Activated T-cell treated with anti-CD3 and anti-CD28 coated beads, Interleukin-2, amount 50 U/mL, for 1 hour (primary cell): ENCODE measurements at places on chromosomes 5 and 9.

DNA sequence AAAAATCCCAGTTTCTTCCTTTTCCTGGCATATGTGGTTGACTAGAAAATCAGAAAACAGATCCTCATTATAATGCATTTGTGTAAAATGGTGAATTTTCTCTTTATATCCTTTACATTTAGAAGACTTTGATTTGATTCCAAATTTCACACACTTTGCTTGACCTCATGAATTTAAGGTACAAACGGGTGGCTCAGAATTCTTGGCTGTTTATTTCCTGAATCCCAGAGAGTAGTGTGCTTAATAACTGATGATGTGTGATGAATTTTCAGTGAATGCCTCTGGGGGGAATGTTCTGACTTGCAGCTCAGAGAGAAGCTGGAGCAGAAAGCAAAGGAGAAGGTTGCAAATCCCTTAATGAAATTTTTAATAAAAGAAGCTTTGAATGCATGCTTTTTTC is 126.8 kb downstream of the SPATA31D1 start:
- no peak for DNase-seq

GRCh38 chr5:178357121-178357521 is 124.5 kb upstream of the PHYKPL start:
- no peak for DNase-seq

DNA sequence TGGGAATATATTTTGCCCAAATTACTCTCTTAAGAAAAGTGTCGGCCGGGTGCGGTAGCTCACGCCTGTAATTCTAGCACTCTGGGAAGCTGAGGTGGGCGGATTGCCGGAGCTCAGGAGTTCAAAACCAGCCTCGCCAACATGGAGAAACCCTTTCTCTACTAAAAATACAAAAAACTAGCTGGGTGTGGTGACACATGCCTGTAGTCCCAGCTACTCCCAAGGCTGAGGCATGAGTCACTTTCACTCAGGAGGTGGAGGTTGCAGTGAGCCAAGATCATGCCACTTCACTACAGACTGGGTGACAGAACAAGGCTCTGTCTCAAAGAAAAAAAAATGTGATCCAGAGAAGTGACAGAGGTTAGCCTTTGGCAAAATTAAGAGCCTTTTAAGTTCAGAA is 26.4 kb upstream of the TMEM171 start:
- DNase-seq, result no peak

DNA sequence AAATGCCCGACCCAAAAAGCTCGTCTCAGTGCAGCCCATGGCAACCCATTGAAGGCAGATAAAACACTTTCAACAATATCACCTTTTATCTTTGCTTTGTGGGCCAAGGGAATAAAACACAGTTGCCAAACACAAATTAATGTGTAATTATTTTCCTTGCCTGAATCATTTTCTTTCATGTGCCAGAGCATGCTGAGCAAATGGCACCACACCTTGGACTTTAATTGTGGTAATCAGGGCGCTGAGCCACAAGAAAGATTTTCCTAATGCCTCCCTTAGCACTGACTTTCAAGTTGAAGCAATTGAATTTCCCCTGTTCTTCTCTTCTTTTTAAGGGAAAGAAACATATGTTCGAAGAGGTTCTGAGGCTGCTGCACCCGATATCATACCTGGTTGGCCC is 297.1 kb upstream of the MSX2 start:
- DNase-seq, result no peak

- DNase-seq, result no peak
These were observed 111.1 kb downstream of the ARHGAP26 start for GRCh38 chr5:142881076-142881783.

GRCh38 chr5:134455466-134455865 is 43.8 kb upstream of the CDKN2AIPNL start:
- no peak for DNase-seq

- DNase-seq, result no peak
These were observed 49.5 kb upstream of the RORB start for GRCh38 chr9:74447451-74448193.

DNA sequence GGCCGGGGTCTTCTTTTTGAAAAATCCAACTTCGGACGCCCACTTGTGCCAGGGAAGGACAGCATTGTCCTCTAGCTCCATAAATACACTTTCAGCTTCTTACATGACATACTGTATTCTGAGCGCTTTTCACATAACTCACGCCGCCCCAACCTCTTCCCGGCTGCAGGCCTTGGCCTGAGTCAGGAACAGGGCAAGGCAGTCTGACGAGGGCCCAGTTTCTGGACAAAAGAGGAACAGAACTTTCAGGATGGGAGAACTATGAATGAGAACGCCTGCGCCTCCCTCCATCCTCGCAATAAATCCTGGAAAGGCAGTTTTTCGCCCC is 650 bp downstream of the DCTN4 start:
- no peak for DNase-seq

GRCh38 chr5:78803353-78803752 is 154.8 kb upstream of the LHFPL2 start:
- DNase-seq, result no peak

GRCh38 chr9:89095761-89096528 is 82.7 kb downstream of the SHC3 start:
- DNase-seq, result no peak

DNA sequence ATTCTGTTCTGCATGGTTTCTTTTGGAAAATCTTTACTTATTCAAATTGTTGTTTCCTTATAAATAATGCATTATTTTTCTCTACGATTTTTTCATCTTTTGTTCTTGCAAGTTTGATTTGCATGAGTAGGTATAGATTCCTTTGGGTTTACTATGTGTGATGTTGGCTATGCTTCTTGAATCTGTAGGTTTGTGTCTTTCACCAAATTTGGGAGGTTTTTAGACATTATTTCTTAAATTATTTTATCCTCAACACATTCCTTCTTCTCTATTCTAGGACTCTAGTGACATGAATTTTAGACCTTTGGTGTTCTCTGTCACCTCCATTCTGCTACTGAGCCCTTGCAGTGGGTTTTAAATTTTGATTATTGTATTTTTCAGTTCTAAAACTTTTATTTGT is 219.0 kb downstream of the CWC27 start:
- no peak for DNase-seq

DNA sequence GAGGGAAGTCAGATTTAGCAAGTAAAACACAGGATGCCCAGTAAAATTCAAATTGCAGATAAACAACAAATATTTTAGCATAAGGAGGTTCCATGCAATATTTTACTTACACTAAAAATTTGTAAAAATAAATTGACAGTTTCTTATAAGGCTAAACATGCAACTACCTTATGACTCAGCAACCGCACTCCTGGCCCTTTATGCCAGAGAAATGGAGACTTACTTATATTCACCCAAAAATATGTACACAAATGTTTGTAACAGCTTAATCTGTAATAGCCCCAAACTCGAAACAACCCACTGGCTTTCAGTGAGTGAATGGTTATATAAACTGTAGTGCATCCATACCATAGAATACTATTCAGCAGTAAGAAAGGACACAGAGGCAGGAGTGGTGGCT is 28.6 kb upstream of the TRIM14 start:
- DNase-seq, result no peak

GRCh38 chr5:112492291-112492690 is 73.2 kb upstream of the EPB41L4A start:
- no peak for DNase-seq

- no peak for DNase-seq
These were observed 492.5 kb downstream of the ACTL7B start for GRCh38 chr9:108363311-108363710.

DNA sequence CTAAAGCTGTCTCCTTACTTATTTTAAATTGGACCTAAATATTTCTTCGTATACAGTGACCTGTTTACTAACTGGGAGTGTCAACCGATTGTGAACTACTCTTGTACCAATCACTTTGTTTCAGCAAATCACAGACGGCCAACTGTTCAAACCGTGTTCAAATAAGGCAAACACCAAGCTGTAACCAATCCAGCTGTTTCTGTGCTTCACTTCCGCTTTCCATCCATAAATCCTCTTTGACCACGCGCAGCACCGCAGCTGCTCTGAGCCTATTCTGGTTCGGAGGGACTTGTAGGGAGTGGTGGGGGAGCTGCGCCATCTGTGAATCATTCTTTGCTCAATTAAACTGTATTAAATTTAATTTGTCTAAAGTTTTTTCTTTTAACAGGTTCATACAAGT is 4.8 kb upstream of the FAM240B start:
- DNase-seq, result no peak

- DNase-seq, result no peak
These were observed 71.0 kb downstream of the INVS start for GRCh38 chr9:100170085-100170484.

- no peak for DNase-seq
These were observed 323.4 kb downstream of the TRPM3 start for GRCh38 chr9:70798018-70798417.

GRCh38 chr5:137304226-137304874 is 194.8 kb downstream of the SPOCK1 start:
- no peak for DNase-seq

DNA sequence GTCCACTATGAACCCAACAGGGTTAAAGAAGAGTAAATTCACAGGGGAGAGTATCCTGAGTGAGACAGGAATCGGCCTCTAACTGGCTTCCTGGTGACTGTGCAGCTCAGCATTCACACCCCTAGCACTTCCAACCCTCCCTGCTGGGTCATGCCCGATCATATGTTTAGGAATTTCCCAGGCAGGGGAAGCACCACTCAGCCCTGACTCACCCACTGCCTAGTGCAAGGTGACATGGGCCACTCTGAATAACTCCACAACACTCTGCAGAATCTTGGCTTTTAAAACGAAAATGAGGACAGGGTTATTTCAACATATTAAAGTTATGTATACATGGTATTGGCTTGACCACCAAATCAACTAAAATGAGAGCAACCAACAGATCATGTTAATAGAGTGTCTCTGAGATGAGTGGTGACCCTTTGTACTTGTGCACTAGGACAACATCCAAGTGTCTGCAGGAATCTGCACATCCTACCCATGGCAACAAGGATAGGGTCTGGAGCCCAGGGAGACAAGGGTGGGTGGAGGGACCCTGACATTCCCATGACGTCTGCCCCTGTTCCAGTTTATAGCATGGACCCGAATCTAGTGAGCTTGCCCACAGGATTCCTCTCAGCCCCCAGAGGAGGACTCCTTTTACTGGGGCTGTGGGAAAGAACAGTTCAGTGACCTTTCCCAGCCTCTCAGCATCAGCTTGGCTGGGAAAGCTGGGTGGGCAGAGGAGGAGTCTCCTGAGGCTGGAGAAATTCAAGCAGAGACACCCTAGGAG is 485.8 kb downstream of the SEMA5A start:
- no peak for DNase-seq

- no peak for DNase-seq
These were observed 142.3 kb upstream of the ANKH start for GRCh38 chr5:15013654-15014463.

DNA sequence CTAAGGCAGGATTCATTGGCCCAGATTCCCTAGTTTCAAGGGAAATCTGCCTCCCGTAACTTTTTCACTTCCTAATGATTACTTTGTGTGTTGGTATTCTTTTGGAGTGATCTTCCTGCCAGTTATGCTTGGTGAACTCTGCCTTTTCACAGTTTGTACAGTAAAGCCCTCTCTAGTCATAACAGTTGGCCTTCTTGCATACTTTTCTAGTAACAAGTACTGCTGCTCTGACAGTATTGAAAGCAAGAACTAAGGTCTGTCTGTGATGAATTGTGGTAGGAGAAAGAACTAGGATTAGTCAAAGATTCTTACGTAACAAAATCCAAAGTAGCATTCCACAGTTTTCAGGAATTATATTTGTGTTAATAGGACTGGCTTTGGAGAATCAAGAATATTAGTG is 1457.2 kb upstream of the WWC1 start:
- no peak for DNase-seq

GRCh38 chr5:80246001-80246758 is 9.7 kb downstream of the SERINC5 start:
- DNase-seq, result no peak

- DNase-seq, result no peak
These were observed 39.2 kb upstream of the ELOVL7 start for GRCh38 chr5:60883229-60883628.

- no peak for DNase-seq
These were observed 76.6 kb downstream of the ARRDC3 start for GRCh38 chr5:91306497-91306896.

- DNase-seq, result no peak
These were observed 15.9 kb upstream of the C5orf63 start for GRCh38 chr5:127089191-127089590.

GRCh38 chr5:174166231-174167079 is 120.9 kb downstream of the NSG2 start:
- DNase-seq, result no peak

DNA sequence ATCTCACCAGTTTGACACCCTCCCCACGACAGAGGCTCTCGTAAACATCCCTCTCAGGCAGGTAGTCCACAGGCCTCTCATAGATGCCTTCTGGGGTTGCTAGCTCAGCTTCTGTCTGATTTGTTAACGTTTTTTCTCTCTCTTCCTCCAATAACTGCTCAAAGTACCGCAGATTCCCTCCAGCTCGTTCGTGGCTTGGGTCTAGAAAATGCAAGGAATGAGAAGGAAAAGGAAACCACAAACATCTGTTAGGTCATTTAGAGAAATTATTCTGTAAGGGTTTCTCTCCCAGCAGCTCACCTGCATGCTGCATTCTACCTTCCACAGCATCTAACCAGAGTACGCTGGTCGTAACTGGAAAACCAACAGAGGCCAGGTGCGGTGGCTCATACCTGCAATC is 18.5 kb downstream of the P4HA2 start:
- DNase-seq, result no peak
